Gastroesophageal sphincter (tissue), 4 donors: ENCODE measurements at places on chromosomes 7 and 10. TPM values are rescaled to one million over a fixed set of nuclear protein-coding genes. Genes with fewer than 3 reads are reported as not detected.

The GATA3 gene
- 0.35 TPM for total RNA-seq

The MDFIC gene
- total RNA-seq: 33.2 TPM

The AUTS2 gene
- 48.7 TPM for total RNA-seq

The RPP30 gene
- total RNA-seq: 33.6 TPM

The SUN3 gene
- total RNA-seq: not detected

The IL2RA gene
- total RNA-seq: 0.31 TPM

The VSTM4 gene
- 21.5 TPM for total RNA-seq

The BTBD16 gene
- not detected for total RNA-seq

The C10orf67 gene
- not detected for total RNA-seq

The MDH2 gene
- 69.7 TPM for total RNA-seq

The VAX1 gene
- not detected for total RNA-seq

The KIAA1217 gene
- 12.7 TPM for total RNA-seq

The INHBA gene
- 49.2 TPM for total RNA-seq

The CUZD1 gene
- total RNA-seq: 0.54 TPM

The PSTK gene
- 0.79 TPM for total RNA-seq

The PPA1 gene
- 89.6 TPM for total RNA-seq
